CD8-positive, alpha-beta T cell (primary cell): ENCODE measurements at places on chromosomes 1 and 21. TPM values are rescaled to one million over a fixed set of nuclear protein-coding genes. Genes with fewer than 3 reads are reported as not detected.

Gene OPRD1
- total RNA-seq = not detected

Gene FALEC
- total RNA-seq = not detected

Gene MPZ
- total RNA-seq = 2.6 TPM

Gene GBP7
- total RNA-seq = not detected

Gene C1QTNF12
- total RNA-seq = 3.2 TPM

Gene CFAP45
- 4.9 TPM for total RNA-seq

Gene IL10
- 0.78 TPM for total RNA-seq

Gene SELENBP1
- total RNA-seq = not detected

Gene RHOU
- total RNA-seq = 0.57 TPM

Gene LDLRAD1
- not detected for total RNA-seq

Gene ADORA1
- total RNA-seq = not detected

Gene CASZ1
- 56.5 TPM for total RNA-seq

Gene HAPLN2
- total RNA-seq = 0.39 TPM

Gene VWA5B1
- total RNA-seq = not detected

Gene CLIC4
- 1.2 TPM for total RNA-seq

Gene HS2ST1
- 6.0 TPM for total RNA-seq

Gene TIAM1
- total RNA-seq = 8.0 TPM

Gene BCL2L15
- total RNA-seq = 0.89 TPM

Gene S100A5
- not detected for total RNA-seq

Gene PARS2
- not detected for total RNA-seq

Gene KRTAP19-2
- not detected for total RNA-seq

Gene C4BPA
- not detected for total RNA-seq
